ENCODE measurements at places on chromosomes 16 and 17. TPM values are rescaled to one million over a fixed set of nuclear protein-coding genes. Genes with fewer than 3 reads are reported as not detected.

DNA sequence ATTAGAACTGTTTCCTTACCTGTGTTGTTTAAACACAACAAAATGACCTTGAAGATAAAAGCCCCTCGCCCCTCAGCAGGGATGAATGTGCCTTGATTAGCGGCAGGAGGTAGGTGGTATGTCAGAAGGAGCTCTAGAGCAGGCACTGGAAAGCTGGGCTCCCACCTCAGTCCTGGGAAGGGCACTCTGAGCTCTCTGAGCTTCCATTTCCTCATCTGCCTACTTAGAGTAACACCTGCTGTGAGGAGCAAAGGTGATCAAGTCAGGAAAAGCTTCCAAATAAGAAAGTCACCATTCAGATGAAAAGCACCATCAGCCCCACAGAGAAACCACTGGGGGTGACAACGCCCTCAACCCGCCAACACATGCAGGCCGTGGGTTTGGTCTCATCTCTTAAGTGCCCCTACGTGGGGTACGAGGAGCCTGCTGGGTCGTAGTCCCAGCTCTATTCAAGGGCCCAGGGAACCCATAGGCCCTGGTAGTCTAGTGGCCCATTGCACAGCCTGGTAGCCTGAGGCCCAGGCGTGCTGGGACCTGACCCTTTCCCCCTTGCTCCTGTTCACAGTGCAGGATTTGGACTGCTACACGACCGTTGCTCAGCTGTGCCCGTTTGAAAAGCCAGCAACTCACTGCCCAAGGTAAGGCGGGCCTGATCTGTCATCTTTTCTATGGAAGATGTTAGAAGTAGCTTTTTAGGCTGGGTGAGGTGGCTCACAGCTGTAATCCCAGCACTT is 57.3 kb downstream of the CRISPLD2 start:
- no peak for DNase-seq

GRCh38 chr17:40014375-40014980 is 762 bp upstream of the CSF3 start:
- DNase-seq = no peak

GRCh38 chr16:71853413-71853812 is 7.6 kb downstream of the ATXN1L start:
- no peak for DNase-seq

DNA sequence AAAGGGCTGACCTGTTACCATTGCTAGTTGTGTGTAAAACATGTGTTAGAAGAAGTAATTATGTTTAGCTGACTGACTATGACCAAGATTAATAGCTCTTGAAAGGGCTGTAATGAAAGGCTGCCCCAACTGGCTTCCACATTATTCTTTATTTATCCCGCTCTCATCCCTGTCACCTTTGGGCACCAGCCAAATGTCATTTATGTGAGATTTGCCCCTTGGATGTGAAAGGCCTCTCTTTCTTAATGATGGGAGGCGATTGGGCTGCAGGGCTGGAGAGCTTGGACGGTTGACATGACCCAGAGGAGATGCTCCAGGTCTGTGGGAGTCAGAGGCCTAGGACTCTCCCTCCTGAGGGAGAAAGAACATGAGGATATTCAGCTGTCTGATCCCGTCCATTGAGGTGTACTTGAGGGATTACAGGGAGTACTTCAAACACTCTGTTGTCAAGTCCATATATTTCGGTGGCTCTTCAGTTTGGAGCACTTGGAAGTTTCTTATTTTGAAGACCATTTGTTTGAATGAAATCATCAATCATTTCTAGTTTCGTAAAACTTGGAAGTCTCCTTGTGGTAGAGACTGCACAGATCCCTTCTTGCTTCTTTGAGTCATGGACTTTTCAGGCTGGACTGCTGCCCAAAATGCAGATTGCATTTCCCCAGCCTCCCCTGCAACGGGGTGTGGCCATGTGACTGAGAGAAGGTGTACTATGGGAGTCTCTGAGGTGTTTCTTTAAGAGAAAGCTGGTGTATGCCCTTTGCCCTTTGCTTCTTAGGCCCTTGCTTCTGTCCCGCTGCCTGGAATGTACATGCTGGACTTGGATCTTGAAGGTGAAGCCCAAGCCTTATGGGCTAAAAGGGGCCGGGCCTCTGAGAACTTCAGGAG is 51.3 kb downstream of the FTO start:
- peak; percentile 70 for DNase-seq

DNA sequence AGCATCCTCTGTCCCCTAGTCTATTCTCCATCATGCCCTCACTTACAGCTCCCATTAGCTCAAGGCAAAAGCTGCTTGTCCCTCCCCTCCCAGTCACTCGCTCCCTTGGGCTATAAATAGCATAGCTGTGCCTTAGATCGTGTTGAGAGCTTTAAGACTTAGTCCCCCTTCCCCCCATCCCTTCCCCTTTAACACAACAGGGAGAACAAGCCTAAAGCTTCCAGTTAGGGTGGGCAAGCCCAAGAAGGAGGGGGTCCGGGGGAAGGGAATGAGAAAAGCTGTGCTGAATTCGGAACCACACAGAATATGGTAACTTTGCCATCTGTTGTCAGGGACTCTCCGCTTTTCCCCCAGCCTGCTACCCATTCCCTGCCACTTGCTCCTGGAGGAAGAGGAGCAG is 4.9 kb upstream of the HIGD1B start:
- DNase-seq = no peak

GRCh38 chr16:57821149-57821971 is 19.1 kb upstream of the KIFC3 start:
- DNase-seq = no peak

- no peak for DNase-seq
These were observed 45.8 kb upstream of the ARHGAP17 start for GRCh38 chr16:25060920-25061319.

The CLCN7 gene
- total RNA-seq = 432 TPM

- no peak for DNase-seq
These were observed 39.7 kb downstream of the PSME3IP1 start for GRCh38 chr16:57146040-57146647.

The ABCC6 gene
- 0.63 TPM for total RNA-seq

The MYH1 gene
- 0.08 TPM for total RNA-seq

The OR1F1 gene
- total RNA-seq = not detected

The PPP1R1B gene
- total RNA-seq = 4.1 TPM

The ASGR1 gene
- 2.8 TPM for total RNA-seq

DNA sequence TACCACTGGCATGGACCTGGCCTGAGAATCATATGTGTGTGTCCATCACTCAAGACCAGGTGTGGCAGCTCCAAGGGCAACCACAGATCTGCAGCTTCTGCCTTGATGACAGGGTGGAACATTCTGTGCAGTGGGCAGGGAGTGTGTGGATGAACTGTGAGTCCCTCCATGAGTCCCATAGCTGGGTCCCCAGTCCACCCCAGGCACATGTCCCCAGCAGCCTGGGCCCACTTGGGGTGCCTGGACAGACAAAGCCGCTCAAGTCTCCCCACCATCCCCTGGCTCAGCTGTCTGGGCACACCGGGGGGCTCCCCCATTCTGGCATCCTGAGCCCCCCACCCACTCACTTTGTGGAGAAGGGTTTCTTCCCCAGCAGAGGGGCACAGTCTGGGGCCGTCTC is 4.6 kb upstream of the KRT16 start:
- DNase-seq = no peak

DNA sequence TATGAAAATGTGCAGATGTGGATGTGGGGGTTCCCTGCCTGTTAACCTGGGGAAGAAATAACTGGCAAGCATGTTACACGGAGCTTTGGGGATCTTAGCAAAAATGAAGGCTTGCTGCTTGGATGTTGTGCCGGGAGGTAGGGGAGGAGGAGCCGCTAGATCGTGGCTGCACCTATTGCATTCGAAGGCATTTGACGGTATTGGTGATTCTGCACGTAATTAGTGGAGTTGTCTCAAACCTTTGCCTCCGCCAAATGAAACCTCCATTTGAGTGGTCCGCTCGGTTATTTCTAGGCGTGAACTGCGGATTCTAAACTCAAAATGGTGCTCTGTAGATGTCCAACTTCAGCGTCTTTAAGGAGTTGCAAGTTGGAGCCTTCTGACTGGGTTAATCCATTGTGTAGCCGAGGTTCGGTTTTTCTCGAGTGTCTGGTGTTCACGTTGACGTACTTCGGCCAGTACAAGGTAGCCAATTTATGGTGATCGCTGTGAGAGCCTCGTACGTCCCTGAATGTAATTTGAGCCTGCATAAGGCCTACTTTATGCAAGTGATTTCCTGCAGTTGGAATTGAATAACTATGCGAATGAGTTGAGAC is 1.5 kb downstream of the TNRC6C start:
- DNase-seq = peak; percentile 58

DNA sequence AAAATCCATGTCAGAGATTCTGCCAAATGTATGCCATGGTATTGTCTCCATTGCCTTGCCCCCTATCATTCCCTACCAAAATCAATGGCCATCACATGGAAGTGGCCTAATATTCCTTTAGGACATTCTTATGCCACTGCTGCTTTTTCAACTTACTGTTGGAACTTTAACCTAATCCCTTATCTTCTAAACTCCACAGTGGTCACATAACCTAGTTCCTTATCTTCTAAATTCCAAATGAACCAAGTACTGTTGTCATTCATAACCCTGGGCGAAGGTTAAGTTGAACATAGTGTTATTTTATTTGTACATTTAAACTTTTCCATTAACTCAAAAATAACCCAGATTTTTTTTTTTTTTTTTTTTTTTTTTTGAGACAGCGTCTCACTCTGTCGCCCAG is 3.6 kb downstream of the HSF5 start:
- DNase-seq = no peak

DNA sequence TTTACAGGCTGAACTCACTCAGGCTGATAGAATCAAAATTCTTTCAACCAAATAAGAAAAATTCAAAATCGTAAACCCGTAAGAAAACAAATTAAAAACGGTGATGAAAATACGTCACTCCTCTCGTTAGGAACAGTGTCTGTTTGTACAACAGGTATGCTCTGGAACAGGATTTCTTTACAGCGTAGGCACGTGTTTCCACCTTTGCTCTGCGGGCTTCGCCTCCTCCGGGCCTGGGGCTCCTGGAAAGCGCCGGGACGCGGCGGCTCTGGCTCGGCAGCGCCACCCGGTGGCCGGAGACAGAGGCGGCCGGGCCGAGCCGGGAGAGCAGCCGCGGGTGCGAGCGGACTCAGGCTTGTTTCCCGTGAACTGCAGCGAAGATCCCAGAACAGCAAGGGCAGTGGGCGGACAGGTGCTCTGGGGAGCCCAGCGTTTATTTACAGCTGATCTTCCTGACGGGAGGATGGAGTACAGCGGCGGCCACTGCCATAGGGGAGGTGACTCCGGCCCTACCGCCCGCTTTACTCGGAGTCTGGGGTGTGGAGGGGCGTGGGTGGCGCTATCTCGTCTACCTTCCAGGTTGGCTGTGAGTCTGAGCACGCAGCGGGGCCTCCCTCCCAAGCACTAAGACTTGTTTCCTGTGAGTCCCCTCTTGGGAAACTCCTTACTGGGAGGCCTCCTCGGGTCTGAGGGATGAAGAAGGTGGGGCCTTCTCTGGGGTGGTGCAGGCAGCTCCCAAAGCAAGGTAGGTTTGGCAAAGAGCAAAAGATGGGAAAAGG is 40.5 kb upstream of the ATP2A3 start:
- peak; percentile 21 for DNase-seq

DNA sequence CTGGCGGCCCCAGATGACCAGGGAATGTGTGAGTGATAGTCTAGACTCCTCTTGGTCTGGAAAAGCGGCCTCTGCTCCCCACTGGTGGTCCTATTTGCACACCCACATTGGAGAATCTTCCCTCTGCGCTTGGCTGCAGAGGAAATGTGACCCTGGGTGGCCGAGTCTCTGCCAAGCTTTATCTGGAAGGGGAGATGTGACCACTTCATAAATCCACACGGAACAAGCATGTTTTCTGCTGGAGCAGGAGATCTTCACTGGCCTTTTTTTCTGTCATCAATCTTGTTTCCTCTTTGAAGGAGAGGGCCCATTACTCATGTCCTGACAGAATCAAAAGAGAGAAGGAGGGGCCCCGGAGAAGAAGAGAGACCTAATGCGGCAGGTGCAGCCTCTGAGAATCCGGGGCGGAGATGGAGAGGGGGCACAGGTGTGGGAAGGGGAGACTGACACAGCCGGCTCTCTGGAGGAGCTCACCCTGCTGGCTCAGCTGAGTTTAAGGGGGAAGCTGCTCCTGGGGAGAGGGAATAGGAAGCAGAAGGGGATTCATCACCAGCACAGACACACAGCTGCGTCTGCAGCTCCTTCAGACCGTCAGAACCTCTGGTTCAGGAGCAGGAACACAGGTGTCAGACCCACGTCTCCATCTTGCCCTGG is 116.3 kb downstream of the SOX9 start:
- no peak for DNase-seq

DNA sequence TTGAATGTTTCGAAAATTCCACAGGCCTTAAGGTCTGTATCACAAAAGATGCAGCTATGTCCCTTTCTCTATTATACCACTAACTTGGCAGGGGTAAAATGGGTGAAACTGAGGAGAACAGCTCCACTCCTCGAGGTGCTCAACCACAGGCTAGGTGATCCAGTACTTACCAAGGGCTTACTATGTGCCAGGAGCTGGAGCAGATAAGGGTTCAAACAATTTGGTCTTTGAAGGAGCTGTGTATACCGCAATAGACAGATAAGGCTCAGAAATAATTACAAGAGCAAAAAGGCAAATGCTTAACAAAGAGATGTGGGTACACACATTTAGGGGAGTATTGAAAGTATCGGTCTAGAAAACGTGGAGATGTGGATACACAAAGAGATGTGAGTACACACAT is 1.5 kb downstream of the XPO6 start:
- no peak for DNase-seq

DNA sequence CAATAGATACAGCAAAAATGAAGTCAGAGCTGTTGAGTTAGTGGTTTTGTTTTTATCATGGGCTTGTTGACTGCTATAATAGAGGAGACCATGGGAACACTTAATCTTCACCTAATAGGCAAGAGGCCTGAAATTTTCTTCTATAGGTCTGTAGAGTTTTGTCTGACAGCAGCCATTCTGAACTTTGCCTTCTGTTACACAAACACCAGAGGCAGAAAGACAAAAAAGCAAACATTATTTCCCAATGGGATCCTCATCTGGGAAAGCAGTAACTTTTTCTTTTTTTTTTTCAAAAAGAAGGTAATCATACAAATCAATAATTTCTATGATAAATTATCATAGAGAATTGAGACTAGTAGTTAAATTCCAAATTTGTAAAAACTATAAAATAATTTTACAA is 494.1 kb downstream of the TOX3 start:
- DNase-seq = no peak

The PLA2G10 gene
- total RNA-seq = not detected

The PRDM7 gene
- not detected for total RNA-seq

The GSDMA gene
- total RNA-seq = not detected

GRCh38 chr16:87733190-87733589 is 32.6 kb downstream of the KLHDC4 start:
- DNase-seq = no peak

The PITPNM3 gene
- 0.57 TPM for total RNA-seq

Measured in fibroblast of the aortic adventitia (primary cell).